Cerebellar nuclear complex (tissue), 1 donor: ENCODE measurements at places on chromosomes 2 and 18.

GRCh38 chr2:18346344-18346743 is 214.1 kb downstream of the RDH14 start:
- no peak for DNase-seq

GRCh38 chr2:240205348-240205747 is 64.9 kb upstream of the OTOS start:
- DNase-seq, result no peak

DNA sequence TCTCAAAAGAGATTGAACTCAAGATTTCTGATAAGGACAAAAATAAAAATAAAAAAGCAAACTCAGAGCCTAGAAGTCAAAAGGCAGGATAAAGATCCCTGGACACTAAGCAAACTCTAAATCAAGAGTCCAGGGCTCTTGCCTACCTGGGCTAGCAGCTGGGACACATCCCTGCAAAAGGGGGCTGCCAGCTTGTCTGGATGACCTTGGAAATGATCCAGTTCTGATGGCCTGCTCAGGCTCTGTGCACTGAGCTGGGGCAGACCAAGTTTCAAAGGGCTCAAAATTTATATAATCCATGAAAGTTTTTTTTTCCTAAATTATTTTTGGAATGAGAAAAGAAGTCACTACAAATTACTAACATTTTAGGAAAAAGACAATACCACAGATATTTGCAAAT is 557.3 kb downstream of the CNTNAP5 start:
- no peak for DNase-seq

- no peak for DNase-seq
These were observed 661.8 kb upstream of the HS6ST1 start for GRCh38 chr2:128980475-128980874.

DNA sequence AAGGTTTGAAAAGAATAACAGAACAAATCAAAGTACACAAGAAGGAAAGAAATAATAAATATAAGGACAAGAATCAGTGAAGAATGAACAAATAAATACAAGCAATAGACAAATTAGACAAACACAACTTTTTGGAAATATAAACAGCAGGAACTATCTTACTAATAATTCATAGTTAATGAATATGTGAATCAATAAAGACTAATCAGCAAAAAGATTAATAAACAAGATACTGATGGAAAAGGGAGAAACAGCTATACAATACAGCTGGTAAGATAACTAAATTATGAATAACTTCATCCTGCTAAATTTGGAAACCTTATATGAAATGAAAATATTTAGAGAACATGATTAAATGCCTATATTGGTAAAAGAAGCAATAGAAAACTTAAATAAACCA is 193.6 kb upstream of the SPRED2 start:
- no peak for DNase-seq

DNA sequence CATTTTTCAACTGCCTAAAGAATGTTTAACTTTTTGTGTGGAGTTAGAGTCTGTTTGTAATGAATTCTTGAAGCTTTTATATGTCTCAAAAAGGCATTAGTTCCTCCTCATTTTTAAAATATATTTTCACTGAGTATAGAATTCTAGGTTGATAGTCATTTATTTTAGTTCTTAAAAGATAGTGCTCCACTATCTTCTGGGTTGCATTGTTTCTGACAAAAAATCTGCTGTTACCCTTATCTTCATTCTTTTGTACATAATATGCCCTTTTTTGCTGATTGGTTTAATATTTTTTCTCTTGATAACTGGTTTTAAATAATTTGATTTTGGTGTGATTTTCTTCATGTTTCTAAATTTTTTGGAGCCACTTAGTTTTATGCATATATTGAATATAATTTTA is 754.7 kb upstream of the GYPC start:
- no peak for DNase-seq

- no peak for DNase-seq
These were observed 862.5 kb upstream of the ID2 start for GRCh38 chr2:7819316-7819715.

DNA sequence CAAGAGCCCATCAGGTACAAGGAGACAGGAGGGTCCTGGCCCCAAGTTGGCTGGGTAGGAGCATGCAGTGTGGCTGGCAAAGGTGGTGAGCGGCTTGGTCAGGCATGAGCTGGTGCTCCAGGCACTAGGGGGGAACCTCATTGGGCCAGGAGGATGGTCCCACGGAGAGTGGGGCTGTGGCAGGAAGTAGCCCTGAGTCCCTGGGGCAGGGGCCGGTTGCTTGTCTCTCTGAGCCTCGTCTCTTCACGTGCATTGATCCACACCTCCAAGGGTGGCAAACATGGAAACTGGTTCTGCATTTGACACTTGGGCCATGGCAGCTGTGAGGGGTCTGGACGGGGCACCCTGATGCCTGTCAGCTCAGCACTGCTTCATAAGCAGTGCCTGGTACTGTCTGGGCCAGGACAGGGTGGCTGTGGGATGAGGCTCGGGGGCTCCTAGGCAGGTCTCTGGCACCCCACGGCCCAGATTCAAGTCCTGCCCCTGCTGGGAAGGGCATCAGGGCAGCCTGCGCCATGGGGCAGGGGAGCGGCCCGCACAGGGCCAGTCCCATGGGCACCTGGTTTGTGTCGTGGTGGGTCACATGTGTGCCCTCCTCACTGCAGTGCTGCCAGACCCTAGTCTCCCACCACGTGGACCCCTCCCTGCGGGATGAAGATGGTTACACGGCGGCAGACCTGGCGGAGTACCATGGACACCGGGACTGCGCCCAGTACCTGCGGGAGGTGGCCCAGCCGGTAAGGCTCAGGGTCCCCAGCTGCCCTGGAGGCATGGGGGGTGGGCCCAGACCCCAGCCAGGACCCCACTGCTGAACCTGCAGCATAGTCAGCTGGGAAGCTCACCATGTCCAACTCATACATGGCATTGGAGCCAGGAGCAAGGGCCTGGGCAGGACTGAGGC is 16.4 kb downstream of the ESPNL start:
- no peak for DNase-seq

DNA sequence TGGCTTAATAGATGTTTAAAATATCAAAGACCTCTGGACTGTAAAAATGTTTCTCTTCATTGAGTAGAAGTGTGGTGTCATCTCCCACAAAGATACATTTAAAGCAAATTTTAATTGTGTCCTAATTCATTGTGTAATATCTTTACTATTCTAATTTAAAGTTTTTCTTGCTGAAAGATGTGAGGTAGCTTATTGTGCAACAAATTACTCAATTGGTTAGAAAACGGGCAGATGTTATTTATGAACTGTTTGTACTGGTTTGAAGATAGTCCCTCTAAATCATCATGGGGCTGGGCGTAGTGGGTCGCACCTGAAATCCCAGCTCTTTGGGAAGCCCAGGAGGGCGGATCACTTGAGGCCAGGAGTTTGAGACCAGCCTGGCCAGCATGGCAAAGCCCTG is 65.3 kb downstream of the CYBRD1 start:
- DNase-seq, result no peak
